GDM1 (cell line): ENCODE measurements at places on chromosomes 6 and 20.

GRCh38 chr20:35171753-35172433 lies at the start of gene PROCR:
TSS of gene PROCR (plus strand) at chr20:35172072. CDS start at chr20:35172155, 83 bp downstream.
- peak; percentile 69 for DNase-seq

DNA sequence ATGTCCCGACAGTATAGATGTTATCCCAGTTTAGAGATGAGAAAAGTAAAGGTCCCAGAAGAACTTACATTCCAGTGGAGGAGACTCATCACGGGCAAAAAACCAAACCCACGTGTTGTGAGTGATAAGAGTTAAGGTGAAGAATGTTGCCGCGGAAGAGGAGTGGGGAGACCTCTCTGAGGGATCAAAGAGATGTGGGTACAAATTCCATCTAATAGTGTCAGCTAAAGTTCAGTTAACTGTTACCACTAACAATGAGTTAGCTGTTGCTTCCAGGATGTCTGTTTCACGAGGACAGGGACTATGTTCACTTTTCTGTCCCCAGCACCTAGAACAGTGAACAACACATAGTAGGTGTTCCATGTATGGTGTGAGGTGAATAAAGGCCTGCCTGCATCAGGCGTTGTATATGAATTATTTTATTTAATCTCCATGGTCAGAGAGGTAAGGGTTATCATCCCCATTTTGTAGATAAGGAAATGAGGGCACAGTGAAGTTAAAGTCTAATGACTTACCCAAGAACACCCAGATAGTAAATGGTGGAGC lies 39.8 kb upstream of the RSPO4 start:
- DNase-seq: no peak

GRCh38 chr6:155352811-155353210 lies 38.5 kb upstream of the TFB1M start:
- no peak for DNase-seq

DNA sequence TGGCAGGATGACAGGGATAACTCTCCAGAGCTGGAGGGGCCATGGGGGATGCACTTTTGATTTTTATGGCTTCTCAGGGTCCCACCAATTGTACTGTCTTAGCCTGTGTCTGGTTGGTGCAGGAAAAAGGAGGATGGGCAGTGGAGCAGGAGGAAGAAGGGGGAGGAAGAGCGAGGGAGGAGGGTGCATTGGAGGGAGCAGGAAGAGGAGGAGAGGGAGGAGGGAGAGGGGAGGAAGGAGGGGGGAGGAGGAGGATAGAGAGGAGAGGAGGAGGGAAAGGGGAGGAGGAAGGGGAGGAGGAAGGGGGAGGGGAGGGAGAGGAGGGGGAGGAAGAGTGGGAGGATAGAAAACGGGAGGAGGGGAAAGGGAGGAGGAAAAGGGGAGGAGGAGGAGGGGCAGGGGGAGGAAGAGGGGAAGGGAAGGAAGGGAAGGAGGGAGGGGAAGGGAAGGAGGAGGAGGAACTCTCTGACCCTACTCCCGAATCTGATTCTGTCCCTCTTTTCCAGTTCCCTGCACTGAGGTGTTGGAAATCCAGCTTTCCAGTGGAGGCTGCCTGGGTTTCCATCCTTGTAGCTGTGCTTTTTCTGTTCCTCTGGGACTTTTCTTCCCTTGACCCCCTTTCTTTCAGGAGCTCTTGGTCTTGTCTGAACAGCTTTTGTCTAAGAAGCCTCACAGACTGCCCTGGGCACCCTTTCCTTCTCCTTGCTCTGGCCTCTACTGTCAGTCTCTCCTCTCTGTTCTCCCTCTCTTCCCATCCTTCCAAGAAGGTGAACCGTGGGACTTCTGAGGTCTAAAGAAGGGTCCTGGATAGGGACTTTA lies 149.4 kb downstream of the DHX35 start:
- DNase-seq: no peak

DNA sequence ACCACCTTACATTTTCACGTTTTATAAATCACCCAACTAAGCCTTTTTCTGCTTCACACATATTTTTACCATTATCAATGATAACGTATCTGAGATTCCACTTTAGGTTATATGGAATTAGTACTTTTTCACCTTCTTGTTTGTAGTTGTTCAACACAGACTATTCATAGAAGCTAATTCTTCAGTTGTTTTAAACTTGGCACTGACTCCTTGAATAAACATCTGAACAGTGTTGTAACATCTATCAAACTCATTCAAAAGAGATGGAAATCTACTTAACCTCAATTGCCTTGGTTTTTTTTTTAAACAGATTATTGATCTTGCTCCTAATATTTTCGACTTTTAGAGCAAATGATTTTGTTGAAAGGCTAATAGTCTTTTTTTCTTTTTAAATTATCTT lies 34.2 kb downstream of the PTPRA start:
- DNase-seq: no peak

DNA sequence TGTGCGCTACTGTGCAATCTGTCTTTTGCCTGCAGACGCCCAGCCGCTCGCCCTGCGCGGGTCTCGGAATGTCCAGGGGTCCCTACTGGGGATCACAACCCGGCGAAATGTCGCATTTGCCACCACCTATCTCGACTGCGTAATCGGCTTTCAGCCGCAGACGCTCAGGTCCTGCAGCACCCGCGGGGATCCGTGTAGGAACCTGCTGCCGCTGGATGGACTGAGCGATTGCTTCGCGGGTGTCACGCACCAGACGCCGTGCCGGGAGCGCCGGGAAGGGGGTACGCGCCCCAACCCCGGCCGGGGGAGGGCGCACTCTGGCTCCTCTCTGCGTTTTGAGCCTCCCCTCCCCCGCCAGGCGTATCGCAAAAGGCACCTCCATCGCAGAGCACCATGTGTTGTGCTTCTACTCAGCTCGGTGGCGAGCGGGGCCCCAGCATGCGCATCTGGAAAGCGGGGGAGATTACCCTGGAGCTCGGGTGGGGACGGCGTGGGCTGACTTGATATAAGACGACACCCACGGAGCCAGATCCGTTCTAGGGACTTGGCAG lies 747 bp upstream of the PTPRA start:
- no peak for DNase-seq

DNA sequence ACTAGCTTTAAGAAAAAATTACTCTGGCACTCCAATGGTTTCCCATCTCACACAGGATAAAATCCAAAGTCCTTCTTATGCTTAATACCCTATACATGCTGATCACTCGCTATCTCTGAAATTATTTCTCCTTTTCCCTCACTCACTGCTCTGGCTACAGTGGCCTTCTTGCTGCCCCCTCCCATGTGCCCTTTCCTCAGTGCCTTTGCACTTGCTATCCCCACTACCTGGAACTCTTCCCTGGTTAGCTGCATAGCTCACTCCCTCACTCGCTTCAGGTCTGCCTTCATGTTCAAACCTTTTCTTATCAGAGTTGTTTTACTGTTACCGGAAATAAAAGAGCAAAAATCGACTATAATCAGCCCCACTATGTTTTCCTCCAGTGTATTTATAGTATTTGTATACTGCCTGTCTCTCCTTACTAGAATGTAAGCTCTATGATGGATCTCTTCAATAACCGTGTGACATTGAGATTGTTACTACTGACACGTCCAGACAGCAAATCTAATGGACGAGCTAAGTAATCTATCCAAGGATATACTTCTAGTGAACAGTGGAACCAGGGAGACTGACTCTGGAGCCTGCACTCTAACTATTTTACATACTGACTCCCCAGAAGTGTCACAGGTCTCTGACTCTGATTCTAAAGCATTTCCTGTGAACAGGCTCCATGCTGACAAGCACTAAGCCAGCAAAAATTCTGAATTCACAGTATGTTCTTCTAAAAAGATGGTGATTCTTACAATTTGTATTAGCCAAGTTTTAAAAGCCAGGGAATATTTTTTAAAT lies 25.1 kb downstream of the FKBP5 start:
- DNase-seq: no peak

GRCh38 chr20:48230216-48230615 lies 444.9 kb upstream of the SULF2 start:
- DNase-seq: no peak

GRCh38 chr6:144219056-144219685 lies 66.0 kb upstream of the UTRN start:
- DNase-seq: no peak

DNA sequence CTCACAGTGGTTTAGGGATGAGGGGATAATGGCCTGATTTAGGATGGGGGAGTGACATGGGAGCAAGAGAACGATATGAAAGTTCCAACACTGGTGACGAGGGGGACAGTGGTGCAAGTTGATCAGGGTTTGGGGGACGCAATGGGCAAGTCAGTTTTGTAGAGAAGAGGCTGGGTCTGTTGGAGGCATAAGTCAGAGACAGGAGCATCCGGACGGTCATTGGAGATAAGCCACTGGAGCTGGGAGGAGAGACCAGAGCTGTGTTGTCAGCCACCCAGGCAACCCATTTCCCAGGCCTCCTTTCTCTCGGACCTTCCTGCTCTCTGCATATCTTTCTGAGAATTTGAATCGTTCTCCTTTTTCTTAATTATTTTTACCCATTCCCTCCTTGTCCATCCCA lies 9.5 kb downstream of the DNPH1 start:
- DNase-seq: no peak

GRCh38 chr20:1818895-1819294 lies 76.3 kb upstream of the SIRPA start:
- no peak for DNase-seq

DNA sequence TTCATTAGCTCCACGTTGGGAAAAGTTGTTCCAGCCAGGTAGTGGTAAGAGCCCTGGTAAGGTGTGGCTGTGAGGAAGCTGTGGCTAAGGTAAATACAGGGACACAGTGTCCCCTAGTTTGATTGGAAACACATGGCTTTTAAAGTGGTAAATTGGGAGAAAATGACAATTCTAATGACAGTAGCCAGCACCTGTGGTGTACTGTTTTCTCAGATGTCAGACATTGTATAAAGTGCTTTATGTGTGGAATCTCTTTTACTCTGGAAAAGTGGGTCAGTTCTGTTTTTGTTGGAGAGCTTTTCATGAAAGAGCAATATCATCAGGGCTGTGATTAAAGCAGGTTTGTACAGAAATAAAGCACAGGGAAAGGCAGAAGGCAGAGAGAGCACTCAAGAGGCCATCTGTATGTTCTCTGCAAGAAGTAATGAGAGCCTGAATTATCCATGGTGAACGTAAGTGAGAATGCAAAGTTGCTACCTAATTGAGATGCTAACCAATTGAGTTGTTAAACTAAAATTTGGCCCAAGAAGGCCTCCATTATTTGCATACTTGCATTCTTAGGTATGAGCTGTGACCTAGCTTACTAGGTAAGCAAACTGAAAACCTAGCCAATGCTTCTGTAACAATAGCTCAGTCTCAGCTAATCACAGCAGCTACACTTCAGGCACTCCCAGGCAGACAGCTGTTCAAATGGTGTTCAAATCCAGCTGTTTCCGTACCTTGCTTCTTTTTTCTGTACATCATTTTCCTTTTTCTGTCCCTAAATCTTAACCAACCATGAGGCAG lies 28.2 kb downstream of the MRAP2 start:
- DNase-seq: no peak

DNA sequence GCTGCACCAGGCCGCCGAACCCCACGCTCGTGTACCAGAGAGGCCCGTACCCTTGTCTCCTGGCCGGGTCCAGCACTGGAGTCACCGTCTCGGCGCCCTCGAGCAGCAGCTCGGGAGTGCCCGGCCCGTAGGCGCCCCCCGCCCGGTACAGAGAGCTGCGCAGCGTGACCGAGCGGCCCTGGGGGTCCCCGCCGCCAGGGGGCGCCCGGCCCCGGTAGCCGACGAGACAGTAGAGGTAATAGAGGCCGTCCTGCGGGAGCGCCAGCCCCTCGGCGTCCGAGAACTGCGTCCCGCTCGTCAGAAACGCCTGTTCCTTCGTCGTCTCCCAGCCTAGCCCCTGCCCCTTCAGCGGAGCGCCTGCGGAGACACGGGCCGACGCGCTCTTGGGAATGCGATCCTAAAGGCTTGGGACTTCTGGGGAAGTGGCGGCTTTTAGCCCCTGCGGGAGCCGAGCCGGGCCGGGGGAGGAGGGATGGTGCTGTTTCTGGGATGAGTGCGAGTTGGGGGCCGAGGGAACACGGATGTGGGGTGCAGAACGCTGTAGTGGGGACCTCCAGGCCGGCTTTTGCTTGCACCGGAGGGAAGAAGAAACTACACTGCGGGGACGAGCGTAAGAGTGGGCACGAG lies 1.3 kb downstream of the LTB start:
- peak; percentile 86 for DNase-seq

DNA sequence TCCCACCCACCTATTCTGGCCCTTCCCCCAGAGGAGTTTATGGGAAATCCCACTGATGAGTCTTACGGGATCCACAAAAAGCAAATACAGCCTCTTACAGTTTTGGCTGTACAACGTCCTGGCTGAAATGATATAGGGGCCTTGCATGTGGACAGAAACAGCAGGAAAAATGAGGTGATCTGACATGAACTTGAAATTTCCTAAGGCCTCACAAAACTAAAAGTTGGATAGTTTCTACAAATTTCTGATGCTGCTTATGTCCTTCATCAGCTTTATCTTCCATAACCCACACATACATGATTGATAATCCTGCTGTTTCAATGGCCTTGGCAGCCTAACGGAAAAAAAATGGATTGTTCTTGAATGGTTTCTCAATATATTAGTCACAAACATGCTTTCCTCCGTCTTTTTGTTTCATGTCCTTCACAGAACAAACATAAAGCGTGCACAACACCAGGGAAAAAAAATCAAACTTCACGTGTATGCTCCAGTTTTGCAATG lies 118.8 kb downstream of the BMP5 start:
- DNase-seq: no peak

DNA sequence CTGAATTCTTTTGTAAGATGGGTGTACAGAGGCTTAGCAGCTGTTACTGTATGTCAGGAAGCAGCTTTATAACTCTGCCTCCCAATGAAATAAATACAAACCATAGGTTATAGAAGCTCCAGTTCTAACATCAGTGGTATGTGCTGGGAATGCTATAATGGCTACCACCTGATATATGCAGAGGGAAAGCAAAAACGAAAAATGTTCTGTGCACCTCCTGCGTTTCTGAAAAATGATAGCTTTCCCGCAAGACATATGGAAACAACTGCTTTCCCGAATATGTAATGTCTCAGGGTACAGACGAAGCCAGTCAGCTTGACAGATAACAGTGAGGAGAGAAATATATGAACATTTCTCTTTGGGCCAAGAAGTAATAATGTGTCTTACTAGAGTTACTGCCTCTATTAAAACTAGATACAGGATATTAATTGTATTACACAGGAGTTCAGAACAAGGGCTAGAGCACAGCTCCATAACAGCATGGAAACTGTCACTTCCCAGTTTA lies 517.0 kb upstream of the NRSN1 start:
- DNase-seq: no peak

- DNase-seq: no peak
Observed at GRCh38 chr6:46338131-46338530, 153.1 kb downstream of the RCAN2 start.

- no peak for DNase-seq
Observed at GRCh38 chr20:50674138-50674825, 17.1 kb downstream of the RIPOR3 start.

GRCh38 chr20:7449269-7449668 lies 491.0 kb downstream of the HAO1 start:
- DNase-seq: no peak

- peak; percentile 88 for DNase-seq
Observed at GRCh38 chr20:24337069-24337468, 132.4 kb upstream of the SYNDIG1 start.
